Occipital lobe (tissue), 3 donors: ENCODE measurements at places on chromosomes 16 and 17. TPM values are rescaled to one million over a fixed set of nuclear protein-coding genes. Genes with fewer than 3 reads are reported as not detected.

Gene OSGIN1
- 0.31 TPM for total RNA-seq

Gene BCAR1
- 15.4 TPM for total RNA-seq

Gene KRTAP1-1
- not detected for total RNA-seq

Gene PRRT2
- total RNA-seq, result 20.6 TPM

- DNase-seq, result no peak
Observed at GRCh38 chr17:34135841-34136240, 119.2 kb upstream of the CCL2 start.

- DNase-seq, result no peak
Observed at GRCh38 chr16:86015606-86016005, 116.6 kb downstream of the IRF8 start.

DNA sequence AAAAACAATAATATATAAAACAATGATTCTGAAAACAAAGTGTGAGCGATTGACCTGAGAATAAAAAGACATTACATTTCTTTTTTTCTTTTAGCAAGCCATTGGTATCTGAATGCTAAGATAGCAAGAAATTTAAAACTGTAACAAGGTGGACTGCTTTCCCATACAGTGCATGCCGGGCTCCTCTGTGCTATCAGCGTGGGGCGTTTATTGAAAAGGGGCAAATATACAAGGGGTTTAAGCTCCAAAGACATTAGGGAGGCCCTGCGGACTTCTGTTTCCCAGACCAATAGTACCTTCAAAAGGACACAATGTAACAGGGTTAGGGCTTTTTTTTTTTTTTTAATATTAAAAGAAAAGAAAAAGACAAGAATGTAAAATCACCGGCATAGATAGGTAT is 261.3 kb downstream of the ZFHX3 start:
- DNase-seq, result no peak

DNA sequence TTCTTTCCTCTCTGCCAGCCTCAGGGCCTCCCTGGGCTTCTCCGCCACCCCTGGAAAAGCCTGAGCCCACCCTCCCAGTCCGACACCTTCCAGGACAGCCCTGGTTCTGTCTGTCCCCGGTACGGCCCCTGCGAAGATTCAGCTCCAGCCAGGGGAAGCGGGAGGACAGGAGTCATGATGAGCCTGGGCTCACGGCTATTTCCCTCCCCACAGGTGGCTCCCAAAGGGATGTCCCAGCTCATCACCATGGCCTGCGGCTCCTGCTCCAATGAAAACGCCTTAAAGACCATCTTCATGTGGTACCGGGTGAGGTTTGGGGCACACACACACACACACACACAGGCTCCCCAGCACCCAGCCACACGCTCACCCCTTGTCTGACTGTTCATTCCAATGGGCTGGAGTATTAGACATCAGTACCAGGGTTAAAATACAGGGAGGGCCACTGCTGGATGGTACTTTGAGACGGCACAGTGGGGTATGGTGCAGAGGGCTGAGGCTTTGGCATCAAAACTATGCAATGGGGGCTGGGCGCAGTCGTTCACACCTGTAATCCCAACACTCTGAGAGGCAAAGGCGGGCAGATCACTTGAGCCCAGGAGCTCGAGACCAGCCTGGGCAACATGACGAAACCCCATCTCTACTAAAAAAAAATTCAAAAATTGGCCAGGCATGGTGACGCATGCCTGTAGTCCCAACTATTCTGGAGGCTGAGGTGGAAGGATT is 32.8 kb downstream of the TMEM186 start:
- DNase-seq, result no peak

- DNase-seq, result peak; percentile 46
Observed at GRCh38 chr17:28033972-28034714, 8.3 kb upstream of the NLK start.
